ENCODE measurements at places on chromosomes 4 and X.

- DNase-seq = no peak
These were observed 1957.4 kb upstream of the TENM3 start for GRCh38 chr4:180285796-180286195.

DNA sequence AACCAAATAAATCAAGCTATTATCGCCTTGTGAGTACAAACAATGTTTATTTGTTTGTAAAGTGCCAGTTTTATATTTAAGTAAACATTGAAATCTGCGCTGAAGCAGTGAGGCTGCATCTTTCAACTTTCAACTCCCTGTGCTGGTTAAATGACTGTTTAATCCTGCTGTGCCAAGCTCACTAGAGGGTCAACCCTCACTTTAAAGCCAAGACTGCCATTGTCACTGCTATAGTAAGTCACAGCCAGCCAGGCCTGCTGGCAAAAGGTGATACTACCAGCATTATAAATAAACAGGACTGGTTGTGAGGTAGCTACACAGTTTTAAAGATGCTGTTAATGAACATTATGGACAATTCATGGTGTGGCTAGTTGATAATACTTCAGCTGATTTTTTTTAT is 34.6 kb downstream of the EFHC2 start:
- DNase-seq = no peak

GRCh38 chr4:86942185-86942666 is 7.4 kb downstream of the AFF1 start:
- no peak for DNase-seq

- no peak for DNase-seq
These were observed 24.8 kb upstream of the EOLA2 start for GRCh38 chrX:149962859-149963757.

DNA sequence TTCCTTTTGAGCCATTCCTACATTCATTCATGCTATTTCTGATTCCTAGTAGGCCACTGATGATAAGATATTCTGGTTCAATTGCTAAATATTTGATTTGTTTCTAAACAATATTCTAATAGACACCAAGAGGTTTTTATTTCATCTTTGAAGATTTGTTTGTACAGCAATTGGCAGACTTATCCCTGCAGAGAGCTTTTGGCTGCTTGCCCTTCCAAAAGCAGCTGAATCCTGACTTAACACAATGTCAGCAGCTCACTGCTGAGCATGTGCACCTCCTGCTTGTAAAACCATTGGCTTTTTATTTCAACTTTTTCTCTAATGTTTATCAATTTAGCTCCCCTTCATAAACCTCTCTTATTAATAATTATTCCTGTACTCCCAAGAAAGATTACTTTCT is 45.3 kb downstream of the MMRN1 start:
- DNase-seq = no peak

- DNase-seq = no peak
These were observed 118.9 kb upstream of the SLC34A2 start for GRCh38 chr4:25536564-25537320.
